GM20000 (cell line): ENCODE measurements at places on chromosomes 5 and 9.

GRCh38 chr9:135864447-135865049 lies 42.8 kb downstream of the CAMSAP1 start:
- peak; percentile 74 for DNase-seq

- no peak for DNase-seq
Measured at GRCh38 chr5:90326995-90327394, 82.6 kb downstream of the CETN3 start.

DNA sequence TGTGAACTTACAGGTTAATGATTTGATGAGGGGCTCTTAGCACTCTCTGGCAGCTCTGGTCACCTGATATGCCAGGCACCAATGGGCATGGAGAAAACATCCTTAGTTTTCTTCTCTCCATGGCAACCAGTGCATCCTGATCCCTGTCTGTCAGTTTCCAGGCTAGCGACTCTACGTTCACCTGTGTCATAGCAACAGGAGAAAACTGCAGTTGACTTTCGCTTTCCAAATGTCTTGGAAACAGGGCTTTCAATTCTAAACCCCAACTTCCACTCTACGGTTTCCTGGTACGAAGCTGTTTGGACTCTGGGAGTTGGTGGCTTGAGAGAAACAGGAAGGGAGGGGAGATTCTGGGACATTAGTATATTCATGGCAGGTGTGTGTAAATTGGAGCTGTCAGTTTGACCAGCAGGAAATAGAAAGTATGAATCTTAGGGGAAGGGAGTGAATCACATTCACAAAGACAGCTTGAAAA lies 74.4 kb downstream of the SLC28A3 start:
- no peak for DNase-seq

- DNase-seq = no peak
Measured at GRCh38 chr5:77140350-77140749, 53.3 kb upstream of the ZBED3 start.

GRCh38 chr5:41747301-41747700 lies 122.9 kb downstream of the OXCT1 start:
- no peak for DNase-seq

GRCh38 chr9:124840300-124840833 lies 12.9 kb upstream of the WDR38 start:
- no peak for DNase-seq

GRCh38 chr5:54792611-54793404 lies 192.6 kb downstream of the ESM1 start:
- DNase-seq = no peak

DNA sequence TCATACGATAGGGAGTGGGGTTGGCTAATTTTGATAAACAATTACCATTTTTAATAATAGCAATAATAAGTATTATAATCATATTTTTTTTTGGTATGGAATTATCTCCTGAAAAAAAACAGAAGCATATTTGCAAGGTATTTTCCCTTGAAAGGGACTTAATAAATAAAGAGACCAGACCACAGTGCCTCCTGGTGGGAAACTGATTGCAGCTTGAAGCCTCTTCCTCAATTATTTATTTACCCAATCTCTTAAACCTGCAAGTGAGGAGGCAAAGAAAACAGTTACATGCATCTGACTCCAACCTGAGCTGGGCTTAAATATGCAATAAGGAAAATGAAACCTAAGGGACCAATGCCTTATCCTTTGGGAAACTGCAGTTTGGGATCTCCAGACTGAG lies 388.1 kb upstream of the ACO1 start:
- DNase-seq = no peak

DNA sequence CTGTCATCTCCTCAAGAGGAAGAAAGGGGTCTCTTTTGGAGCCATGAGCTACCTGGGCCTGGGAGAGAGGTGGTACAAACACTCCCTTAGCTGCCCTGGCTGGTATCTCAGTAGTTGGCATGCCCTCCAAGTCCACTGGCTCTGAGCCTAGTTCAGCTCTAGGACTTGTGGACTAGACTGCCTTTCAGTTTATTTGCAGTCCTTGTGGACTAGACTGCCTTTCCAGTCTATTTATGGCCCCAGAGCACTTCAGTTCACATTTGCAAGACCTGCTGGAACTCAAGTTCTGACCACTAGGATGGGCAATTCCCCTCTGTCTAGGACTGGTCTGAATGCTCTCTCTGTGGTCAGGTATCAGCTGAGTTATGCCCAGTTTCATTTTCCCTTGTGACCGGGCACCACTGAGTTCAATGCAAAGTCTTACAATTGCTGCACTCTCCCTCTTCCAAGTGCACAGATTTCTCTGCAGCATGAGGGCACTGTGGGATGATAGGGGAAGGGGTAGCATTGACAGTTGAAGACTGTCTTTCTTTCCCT lies 1019.0 kb downstream of the TAF11L14 start:
- DNase-seq = no peak

DNA sequence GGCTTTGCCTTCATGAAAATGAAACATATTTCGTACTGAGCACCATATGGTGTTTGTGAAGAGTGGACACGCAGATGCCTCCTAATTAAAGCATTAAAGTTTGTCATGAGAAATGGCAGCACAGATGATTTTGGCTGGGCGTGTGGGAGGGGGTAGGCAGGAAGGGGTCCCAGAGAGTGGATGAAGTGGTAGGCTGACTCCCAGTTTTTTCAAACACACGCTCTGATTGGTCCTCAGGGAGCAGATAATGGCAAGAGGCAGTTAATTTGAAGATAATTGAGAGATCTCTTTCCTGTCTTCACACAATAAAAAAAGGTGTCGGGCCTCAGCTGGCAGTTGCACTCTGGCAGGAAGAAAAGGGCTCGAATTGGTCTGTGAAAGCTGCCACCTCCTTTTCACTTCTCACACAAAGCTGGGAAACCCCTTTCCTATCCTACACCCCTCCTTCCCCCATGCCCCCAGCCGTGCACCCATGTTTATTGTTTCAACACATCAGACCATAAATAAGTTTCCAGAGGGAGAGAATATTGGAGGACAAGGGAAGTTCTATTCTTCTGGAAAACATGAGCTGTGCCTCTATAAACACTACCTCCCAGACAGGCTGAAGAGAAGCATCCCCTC lies 429.6 kb downstream of the ARHGEF28 start:
- no peak for DNase-seq

GRCh38 chr5:16784843-16785791 lies 151.0 kb downstream of the MYO10 start:
- no peak for DNase-seq

GRCh38 chr5:66596636-66597182 lies 516 bp downstream of the MAST4 start:
- DNase-seq = peak; percentile 46

- DNase-seq = peak; percentile 56
Measured at GRCh38 chr5:173451031-173451430, 122.8 kb upstream of the STC2 start.
